ENCODE measurements at places on chromosomes 12 and 14. TPM values are rescaled to one million over a fixed set of nuclear protein-coding genes. Genes with fewer than 3 reads are reported as not detected.

RFX4 gene
- not detected for total RNA-seq

TAS2R7 gene
- total RNA-seq: not detected

DNA sequence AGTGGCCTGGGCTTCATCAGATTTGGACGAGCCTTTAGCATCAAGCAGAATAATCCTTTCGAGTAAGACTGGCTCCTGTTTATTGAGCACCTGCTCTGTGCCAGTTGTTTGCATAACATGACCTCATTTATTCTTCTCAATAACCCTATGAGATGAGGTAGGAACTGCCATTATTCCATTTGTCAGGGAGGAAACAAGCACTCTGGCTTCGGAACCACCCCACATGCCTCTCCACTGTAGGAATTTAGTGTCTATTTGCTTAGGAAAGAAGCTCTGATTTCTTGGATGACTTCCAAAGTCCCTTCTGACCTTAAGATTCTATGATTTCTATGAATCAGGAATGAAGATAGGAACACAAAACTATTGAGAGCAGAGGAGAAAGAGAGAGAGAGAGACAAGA is 11.0 kb downstream of the SAMD4A start:
- no peak for DNase-seq

DNA sequence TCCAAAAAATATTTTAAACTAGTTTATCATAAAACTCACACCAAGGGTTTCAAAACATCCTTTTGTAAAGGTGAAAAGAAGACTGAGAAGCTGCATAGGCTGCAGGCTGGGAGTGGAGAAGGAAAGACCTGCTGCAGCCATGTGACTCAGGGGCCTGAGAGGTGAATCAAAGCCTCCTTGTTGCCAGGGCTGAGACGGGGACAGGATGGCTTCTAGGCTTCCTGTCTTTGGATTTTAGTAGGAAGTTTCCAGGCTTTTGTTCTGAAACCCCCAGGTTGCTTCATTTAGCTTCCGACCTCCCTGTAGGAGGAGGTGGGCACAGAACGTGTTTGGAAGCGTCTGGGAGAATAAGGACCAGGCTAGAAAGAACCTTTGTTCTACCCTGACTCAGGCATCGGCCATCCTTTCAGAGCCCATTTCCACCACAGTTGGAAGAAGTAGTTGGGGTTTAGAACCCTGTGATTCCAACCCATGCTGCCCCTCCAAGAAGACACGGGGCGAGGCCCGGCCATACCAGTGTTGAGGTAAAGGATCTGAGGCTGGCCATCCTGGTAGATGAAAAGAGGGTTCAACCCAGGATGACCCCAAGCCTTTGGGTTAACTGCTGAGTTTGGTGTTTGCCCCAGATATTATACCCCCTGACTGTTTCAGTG is 122.4 kb downstream of the SLC25A47 start:
- no peak for DNase-seq

DNA sequence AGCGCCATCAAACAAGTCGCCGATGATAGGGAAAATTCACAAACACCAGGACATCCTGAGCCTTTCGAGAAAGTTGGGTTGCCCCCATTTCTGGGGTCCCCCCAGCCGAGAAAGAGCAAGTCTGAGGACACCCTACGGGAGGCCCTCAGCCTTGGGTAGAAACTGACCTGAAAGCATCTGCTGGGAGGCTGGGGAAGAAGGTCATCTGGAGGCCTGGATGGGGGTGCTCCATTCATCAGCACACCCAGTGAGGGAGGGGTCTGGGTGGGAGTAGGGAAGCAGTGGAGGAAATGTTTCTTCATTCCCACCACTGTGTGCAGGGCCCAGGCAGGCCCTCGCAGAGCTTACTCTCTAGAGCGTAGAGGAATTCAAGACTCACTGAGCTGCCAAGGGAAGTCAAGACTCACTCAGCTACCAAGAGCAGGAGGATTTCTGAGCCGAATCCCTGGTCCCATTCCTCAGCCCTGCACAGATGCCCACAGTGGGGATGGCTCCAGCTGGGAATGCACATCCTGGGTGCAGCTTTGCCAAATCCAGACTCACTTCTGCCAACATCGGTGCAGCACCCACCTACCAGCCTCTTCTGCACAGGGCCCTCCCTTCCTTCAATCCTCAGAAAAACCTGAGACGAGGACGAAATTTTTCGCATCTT is 38.1 kb downstream of the DIO3 start:
- no peak for DNase-seq

DNA sequence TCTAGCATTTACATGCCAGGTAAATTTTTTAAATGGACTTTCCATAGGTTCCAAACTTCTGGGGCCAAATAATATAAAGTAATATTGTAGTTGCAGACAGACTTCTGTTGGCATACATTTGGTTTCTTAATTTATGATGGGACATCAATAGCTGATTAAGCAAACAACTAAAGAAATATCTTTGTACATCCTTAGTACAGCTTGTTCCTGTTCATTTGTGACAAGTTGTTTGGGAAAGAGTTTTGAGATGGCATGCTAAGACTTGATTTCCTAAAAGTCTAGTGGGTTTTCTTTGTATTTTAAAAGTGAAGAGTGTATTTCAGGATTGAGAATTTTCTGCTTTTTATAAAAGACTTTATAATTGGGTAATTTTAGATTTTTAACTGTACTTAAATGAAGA is 41.0 kb downstream of the CCDC91 start:
- no peak for DNase-seq

Data from myocyte (in vitro differentiated cells).